ENCODE measurements at places on chromosomes 1 and 21.

GRCh38 chr1:225987491-225988316 lies 11.4 kb downstream of the SDE2 start:
- DNase-seq, result no peak

- DNase-seq, result no peak
Observed at GRCh38 chr1:171140956-171141687, 44.0 kb upstream of the FMO2 start.

DNA sequence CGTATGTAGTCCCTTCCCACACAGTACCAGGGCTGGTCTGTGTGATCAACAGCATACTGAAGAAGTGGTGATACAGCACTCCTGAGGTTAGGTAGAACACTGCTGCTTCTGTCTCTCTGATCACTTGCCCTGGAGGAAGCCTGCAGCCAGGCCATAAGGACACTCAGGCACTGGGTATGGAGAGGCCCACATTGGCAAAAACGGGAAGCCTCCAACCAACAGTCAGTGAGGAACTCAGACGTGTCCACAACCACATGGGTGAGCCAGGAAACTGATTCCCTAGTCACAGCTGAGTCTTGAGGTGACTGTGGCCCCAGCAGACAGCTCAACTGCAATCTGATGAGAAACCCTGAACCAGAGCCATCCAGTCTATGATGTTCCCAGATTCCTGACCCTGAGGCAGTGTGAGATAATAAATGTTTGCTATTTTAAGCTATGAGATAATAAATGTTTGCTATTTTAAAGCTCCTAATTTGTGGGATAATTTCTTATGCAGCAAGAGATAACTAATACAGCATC lies 62.5 kb downstream of the COQ8A start:
- no peak for DNase-seq

DNA sequence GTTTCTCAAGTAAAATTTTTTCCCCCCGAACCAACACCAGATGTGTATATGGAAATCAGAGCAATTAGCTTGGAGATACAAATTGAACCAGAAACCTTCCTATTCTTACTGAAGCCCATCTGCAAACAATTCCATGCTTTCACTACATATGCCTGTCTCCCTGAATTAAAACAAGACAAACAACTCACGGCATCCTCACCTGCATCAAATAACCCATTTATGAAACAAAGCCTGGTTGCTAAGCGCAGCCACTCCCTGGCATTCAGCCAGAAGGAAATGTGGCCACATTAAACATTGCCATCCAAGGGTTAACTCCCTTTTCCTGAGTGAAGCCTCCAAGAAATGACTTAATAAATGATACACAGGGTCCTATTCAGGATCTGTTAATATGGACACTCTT lies 55.3 kb downstream of the APP start:
- no peak for DNase-seq

- DNase-seq, result no peak
Observed at GRCh38 chr1:21341022-21341421, 50.8 kb upstream of the ECE1 start.

DNA sequence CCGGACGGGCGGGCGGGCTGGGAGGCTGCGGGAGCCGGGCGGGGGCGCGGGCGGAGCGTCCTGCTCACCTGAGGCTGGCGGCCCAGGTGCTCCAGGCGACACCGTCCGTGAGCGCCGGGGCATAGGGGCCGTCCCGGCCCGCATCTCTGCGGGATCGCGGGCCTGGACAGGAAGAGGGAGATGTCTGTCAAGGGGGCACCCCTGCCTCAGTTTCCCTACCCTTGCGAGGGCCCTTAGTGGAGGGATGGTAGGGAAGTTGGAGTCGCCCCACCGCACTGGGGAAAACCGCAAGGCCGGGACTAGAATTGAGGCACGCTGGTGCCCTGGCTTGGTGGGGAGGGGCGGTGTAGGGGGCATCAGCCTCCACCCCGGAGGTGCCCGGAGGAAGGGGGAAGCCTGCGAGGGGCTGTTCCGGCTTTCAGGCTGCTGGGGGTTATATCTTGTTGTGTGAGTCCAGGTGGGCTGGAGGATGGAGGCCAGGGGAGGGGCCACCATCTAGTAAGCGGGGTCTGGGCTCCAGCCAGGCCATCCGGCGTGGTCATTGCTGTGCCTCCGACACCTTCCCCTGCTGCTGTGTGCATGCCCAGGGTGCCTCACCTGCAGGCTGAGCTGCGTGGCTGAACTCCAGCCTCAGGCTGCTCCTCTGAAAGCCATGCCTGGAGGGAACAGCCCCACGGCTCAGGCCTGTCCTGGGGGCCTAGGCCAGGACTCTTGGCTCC lies 580 bp downstream of the VWA1 start:
- DNase-seq, result peak; percentile 31

DNA sequence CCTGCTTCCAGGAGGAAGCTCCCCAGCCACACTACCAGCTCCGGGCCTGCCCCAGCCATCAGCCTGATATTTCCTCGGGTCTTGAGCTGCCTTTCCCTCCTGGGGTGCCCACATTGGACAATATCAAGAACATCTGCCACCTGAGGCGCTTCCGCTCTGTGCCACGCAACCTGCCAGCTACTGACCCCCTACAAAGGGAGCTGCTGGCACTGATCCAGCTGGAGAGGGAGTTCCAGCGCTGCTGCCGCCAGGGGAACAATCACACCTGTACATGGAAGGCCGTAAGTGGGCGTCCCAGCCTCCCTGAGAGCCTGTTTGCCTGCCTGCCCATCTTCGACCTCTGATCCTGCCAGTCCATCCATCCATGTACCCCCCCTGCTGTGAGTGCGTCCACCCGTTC lies 3.6 kb downstream of the ECM1 start:
- DNase-seq, result no peak
